ENCODE measurements at places on chromosomes 16 and 17.

- DNase-seq, result no peak
Measured at GRCh38 chr16:22653876-22654275, 143.2 kb downstream of the NPIPB5 start.

GRCh38 chr17:33637534-33637933, 344.4 kb upstream of the ASIC2 start:
- DNase-seq, result no peak

GRCh38 chr16:19108409-19109287, 5.1 kb upstream of the ITPRIPL2 start:
- DNase-seq, result no peak

DNA sequence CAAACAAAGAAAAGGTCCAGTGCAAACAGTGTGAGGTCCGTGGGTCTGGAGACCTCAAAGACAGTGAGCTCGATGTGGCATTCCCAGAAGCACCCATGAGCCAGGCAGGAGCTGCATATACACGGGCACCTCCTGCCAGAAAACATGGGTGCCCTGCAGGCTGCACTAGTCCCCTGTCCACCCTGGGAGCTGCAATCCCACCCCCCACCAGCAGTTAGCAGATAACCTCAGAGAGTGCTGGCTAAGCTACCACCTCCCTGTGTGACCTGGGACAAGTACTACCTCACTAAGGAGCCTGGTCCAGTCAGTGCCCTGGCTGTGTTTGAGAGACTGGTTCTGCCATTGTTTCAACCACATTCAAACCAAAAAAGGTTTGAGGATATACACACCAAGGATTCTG, 135.7 kb downstream of the ZNF423 start:
- no peak for DNase-seq

DNA sequence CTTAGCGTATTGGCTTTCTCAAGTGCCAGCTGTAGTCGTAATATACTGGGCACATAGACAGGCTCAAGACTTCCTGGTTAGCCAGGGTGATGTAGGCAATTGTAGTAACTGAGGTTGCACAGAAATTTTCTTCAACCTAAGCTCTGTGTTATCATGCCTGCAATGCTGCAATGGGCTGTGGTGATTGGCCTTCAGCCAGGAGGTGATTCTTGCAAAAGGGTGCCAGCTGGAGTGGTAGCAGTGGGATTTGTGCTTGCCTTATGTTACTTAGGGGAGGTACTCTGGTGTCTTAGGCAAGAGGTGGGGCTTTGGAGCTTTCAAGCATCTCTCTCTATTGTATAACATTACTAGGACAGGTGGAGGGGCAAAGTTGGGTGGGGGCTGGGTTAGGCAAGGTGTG, 495.1 kb downstream of the CDH11 start:
- no peak for DNase-seq

- no peak for DNase-seq
Measured at GRCh38 chr17:50477976-50478375, 684 bp upstream of the RSAD1 start.

DNA sequence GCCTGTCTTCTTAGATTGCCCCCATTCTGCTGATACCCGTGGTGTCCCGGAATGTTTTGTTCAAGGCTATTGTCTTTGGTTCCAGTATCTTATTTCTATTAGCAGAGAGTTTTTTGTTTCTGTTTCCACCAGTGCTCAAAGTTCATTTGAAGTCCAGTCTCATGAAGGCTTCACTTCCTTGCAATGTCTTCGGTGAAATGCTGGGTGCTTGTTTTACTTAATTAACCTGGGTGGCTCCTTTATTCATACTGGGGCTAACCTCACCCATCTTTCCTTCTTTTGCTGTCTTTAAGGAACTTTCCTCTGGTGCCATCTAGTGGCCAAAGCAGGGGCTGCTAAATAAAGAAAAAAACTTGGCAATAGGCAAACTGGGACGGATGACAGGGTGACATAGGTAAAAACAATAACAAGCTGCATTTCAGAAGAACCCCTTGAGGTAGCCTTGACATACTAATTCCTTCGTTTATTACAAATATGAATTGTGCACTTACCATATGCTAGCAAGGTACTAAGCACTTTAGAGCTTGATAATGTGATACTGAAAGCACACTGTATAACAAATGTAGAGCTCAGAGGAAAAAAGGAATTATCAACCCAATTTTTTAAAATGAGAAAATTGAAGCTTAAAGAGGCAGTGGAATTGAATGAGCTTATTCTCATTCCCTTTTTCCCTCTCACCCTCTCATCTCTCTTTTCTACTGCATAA, 2.8 kb upstream of the SMIM36 start:
- peak; percentile 72 for DNase-seq

DNA sequence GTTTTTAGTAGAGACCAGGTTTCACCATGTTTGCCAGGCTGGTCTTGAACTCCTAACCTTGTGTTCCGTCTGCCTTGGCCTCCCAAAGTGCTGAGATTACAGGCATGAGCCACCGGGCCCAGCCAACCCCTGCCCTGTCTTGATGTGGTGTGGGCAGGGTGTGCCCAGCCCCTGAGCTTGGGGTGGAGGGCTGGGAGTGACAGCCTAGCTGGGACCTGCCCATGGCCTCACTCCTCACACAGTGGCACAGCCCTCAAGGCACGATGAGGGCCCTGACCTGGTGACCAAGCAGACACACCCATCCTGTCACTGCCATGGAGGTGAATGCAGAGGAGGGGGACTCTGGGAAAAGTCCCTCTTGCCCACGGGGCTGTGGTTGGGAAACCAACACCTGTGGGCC, 3.0 kb downstream of the IL32 start:
- no peak for DNase-seq

- DNase-seq, result no peak
Measured at GRCh38 chr16:23124315-23124714, 24.9 kb downstream of the USP31 start.

- peak; percentile 39 for DNase-seq
Measured at GRCh38 chr16:53131363-53132071, 76.7 kb downstream of the CHD9 start.

- no peak for DNase-seq
Measured at GRCh38 chr16:84423416-84423837, 55.1 kb downstream of the ATP2C2 start.

DNA sequence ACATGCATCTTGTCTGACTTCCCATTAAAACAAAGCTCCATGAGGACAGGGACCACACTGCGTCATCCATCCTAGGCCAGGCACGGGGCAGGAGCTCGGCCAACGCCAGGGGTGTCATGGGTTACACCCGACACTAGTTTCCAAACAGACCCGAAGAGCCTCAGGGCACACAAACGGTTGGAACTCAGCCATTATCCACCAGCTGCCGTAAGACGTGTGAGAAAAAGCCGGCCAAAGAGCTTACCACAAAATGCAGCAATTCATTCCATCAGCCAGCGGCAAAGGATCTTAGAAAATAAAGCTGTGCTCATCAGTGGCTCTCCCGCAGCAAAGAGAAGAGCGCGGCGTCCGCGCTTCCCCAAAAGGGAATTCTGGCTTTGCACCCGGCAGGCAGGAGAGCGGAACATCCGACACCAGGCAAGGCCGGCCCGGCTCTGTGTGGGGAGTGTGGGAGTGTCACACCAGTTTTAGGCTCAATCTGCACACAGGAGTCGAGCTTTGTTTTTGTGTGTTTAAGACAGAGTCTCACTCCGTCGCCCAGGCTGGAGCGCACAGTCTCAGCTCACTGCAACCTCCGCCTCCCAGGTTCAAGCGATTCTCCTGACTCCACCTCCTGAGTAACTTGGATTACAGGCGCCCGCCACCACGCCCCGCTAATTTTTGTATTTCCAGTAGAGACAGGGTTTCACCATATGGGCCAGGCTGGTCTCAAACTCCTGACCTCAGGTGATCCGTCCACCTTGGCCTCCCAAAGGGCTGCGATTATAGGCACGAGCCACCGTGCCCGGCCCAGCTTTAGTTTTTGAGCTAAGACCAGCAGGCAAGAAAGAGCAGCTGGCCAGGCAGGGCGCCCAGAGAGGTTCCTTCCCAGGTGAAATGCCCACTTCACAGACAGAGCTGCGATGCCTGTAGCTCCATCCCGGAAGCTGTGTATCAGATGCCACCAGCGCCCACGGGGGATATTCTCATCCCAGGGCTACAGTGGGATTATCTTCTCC, 1.5 kb downstream of the SLC38A8 start:
- DNase-seq, result no peak

DNA sequence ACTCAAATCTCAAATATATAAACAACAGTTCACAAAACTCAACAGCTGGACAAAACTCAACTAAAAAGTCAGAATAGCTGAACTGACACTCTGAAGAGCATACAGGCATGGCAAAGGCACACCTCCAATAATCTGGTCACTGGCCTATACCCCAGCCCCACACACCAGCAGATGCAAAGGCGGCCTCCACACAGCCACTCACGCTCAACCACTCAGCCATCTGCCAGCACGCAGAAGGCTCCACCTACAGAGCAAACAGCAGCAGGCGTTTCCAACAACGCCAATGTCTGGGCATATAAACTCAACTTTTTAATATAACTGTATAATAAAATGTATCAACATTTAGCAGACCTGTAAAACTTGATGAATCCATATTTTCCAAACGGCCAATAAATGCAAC, 17.2 kb downstream of the USP7 start:
- no peak for DNase-seq

DNA sequence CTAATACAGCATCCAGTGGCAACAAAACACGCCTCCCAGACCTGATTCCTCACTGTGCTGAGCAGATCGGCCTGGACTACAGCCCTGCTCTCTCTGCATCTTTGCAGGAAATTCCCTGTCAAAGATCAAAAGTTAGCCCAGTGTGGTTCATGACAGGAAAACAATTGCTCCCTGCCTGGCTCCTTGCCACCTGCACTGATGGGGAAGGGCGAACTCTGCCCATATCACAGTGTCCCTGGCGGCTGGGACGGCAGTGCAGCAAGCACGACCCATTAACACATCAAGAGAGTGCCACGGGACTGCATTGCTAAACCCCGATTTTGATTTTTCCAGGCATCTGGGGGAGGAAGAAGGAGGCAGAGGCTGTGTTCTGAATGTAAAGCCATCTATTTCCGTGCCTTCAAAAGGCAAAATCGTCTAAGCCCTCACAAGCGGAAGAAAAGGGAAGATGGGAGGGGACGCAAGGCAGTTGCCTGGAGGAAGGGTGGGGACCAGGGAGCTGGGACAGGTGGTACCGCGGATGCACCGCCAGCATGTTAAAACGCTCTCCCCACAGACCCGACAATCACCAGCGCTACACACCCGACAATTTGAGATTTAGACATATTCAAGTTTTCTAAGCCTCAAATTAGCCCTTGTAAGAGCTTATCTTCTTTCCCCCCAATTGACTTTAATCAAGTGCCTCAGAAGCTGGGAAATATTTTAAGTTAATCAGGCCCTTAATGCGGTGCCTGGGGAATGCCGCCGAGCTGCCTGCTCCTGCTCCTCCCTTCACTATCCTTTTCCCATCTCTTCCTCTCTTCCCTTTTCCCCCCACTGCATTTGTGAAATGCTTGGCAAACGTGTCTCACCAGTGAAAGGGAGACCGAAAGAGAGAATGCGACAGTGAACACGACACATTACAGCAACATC, 238.8 kb upstream of the CDH5 start:
- DNase-seq, result no peak

GRCh38 chr17:20991276-20992037, 51.4 kb downstream of the USP22 start:
- no peak for DNase-seq

- DNase-seq, result no peak
Measured at GRCh38 chr17:34177642-34178041, 77.4 kb upstream of the CCL2 start.

GRCh38 chr16:66840883-66841282, 3.3 kb upstream of the CA7 start:
- DNase-seq, result no peak

DNA sequence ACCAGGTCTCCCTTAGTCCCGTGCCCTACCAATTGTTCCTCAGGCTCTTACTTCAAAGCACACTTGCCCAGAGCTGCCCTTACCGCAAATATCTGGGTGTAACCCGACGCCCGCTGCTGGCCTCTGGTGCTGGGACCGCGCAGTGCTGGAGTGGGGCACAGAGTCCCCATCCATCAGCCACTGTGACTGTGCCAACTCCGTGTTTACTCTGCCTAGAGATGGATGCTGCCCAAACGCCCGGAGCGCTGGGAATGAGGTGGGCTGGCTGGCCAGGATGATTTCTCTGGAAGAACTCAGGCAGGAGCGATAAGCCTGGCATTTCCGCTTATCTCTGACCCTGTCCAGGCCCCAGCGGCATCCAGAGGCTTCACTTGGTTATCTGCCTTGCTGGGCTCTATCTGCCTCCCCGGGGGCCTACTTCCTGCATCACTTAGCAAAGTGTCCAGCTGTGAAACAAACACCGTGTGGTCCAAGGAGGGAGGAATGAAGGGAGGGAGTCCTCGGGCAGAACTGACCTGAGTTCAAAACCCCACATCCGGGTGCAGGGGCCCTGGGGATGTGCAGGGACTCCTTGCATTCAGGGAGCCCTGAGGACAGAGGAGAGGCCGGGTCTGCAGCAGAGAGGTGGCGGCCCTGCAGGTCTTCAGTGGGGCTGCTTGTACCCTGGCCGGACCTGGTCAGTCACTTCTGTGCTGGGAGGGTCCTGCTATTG, 9.4 kb upstream of the MYLK3 start:
- no peak for DNase-seq

DNA sequence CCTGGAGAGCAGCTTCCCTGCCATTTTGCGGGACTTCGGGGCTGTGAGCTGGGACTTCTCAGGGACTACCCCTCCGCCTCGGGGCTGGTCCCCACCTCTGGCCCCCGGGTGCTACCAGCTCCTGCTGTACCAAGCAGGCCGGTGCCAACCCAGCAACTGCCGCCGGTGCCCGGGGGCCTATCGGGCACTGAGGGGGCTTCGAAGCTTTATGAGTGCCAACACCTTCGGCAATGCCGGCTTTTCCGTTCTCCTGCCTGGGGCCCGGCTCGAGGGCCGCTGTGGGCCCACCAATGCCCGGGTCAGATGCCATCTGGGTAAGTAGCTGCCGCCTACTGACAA, 1.3 kb downstream of the ASPHD1 start:
- DNase-seq, result no peak

DNA sequence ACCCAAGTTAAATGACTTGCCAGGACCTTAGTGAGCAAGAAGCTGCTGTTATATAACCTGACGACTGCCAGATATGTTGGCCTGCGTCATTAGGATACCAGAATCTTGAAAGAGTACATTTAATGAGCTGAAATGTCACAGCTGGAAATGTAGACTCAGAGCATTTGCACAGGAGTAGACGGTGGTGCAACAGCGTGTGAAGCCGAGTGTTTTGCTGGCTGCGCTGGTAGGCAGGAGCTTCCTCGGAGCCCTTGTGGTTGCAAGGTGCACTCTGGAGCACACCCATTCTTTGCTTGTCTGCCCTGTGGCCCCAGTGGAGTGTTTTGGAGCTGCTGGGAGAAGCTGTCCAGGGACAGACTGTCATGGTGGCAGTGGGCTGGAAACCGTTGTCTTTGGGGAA, 79.3 kb downstream of the BANP start:
- DNase-seq, result no peak

GRCh38 chr16:65071433-65072311, 50.2 kb downstream of the CDH11 start:
- DNase-seq, result no peak

- DNase-seq, result no peak
Measured at GRCh38 chr16:75750528-75750927, 24.2 kb upstream of the CPHXL start.

GRCh38 chr16:49520492-49521038, 147.0 kb downstream of the C16orf78 start:
- DNase-seq, result no peak

- no peak for DNase-seq
Measured at GRCh38 chr16:57001026-57001679, 11.8 kb downstream of the NLRC5 start.

GRCh38 chr17:29616300-29617048, 6.2 kb downstream of the CORO6 start:
- DNase-seq, result no peak
